Stimulated activated CD4-positive, alpha-beta T cell treated with anti-CD3 and anti-CD28 coated beads, Interleukin-1b, Interleukin-23, amount 100 ng/mL, for 1 hour (primary cell): ENCODE measurements at places on chromosomes 1 and 21.

GRCh38 chr1:109229531-109230127, 15.9 kb downstream of the SARS1 start:
- DNase-seq = no peak

DNA sequence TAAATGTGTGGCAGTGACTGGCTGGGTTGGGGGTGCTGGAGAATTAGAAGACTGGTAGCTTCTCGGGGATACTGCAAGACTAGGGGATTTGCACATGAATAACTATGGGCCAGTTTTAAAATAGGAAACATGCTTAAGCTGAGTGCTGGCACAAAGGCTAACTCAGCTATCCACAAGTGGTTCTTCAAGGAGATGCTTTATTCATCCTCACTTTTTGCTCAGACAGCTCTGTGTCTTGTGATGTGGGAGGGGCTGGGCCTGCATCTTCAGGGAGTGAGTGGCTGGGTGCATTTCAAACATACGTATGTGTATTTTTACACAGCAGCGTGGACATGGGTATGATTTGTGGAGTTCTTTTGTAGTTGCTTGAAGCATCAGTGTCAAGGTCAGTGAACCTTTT, 2.3 kb downstream of the COQ8A start:
- no peak for DNase-seq

DNA sequence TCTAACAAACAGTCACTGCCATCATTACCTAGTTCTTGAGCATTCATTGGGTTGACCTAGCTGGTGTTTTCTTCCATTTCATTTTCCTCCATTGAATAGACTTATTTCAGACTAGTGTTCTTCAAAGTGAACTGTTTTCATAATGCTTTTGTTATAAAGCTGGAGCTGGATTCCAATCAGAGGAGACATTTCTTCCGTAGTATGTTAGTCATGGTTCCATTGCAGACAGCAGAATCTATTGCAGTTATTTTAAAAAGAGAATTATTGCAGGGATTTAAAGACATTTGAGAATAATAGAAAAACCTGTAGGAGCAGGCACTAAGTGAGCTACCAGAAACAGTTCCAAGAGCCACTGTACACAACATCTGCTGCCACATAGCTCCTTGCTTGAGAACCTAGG, 50.0 kb downstream of the HHAT start:
- no peak for DNase-seq

DNA sequence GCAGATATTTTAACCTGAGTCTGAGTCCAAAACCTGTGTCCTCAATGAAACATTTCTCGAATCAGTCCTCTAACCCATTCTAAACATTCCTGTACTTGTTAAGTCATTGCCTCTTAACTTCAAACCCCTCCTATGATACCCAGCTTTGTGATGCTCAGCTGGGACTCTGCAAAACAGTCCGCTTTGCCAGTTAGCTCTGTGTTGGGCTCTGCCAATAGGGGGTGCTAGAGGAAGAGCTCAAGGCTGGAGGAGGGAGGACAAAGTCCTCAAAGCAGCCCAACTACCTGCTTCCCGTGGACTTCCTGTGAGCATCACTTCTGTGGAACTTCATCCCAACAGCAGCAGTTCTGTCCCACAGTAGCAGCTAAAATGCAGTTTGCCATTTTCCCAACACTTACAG, 38.1 kb upstream of the SYT14 start:
- no peak for DNase-seq

GRCh38 chr1:109626682-109627408, 7.2 kb downstream of the AMPD2 start:
- DNase-seq = no peak

- DNase-seq = no peak
Observed at GRCh38 chr1:53639251-53639763, 99.7 kb downstream of the GLIS1 start.

DNA sequence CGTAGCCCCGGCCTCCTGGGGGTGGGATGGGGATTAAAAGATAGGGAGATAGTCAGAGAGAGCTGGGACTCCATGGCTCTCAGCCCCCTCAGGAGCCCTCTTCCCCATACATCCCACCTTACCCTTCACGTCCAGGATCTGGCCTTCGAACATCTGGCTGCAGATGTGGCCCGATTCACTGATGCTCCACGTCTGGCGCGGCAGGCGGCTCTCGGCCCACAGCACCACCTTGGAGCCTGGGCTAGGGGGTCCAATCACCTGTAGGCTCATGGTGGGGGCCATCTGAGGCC, 4.2 kb downstream of the CD52 start:
- no peak for DNase-seq

- no peak for DNase-seq
Observed at GRCh38 chr1:36400514-36400824, 2.8 kb upstream of the LSM10 start.

DNA sequence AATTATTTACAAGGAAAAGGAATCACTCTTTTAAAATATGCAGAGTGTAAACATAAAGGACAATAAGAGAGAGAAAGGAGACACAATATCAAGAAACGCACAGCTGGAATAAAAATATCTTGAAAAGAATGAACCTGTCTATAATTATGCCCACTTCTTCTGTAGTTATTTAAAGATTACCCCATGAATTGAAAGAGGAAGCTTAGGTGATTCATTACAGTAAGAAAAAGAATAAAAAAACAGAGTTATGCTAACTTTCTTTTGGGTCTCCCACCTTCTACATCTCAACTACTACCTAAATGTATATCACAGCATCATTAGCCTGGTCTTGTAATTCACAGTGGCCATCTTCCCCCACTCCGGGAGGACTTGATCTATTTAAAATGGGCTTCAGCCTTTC, 182.1 kb downstream of the MRPL39 start:
- DNase-seq = no peak

DNA sequence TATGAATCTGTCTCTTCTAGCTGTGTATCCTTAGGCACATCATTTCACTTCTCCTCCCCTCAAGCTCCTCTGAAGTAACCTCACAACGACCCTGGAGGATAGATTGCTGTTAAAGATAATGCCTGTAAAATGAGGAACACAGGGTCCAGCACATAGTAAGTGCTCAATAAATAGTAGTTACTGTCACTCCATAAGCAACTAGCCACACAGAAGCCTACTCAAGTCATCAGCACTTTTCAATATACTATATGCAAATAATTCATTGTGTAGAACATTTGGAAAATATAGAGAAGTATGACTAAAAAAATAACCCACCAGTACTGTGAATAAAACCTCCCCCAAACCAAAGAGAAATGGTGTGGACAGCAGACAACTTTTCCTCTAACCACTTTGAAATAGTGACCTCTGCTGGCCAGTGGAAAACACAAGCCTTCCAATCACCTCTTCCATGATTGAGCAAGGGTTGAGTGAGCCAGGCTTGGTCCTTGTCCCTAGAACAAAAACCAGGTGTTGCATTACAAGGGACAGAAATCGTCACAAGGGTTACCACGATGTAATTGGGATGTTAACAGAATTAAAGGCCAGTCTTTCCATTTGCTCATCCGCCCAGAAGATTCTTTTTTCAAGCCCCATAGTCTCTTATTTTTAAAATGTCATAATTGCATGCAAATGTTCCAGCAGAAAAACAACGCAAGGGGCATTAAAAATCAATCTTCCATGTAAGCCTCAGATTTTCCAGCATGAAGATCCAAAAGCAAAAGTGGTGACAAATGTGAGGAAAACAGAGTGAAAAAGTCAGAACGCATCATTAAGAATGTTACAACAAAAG, 15.7 kb upstream of the GLIS1 start:
- DNase-seq = no peak

- no peak for DNase-seq
Observed at GRCh38 chr1:240046000-240046399, 45.7 kb upstream of the FMN2 start.

- no peak for DNase-seq
Observed at GRCh38 chr1:248837045-248837780, 811 bp upstream of the ZNF672 start.

GRCh38 chr1:244599937-244600350, 53.0 kb upstream of the DESI2 start:
- no peak for DNase-seq

DNA sequence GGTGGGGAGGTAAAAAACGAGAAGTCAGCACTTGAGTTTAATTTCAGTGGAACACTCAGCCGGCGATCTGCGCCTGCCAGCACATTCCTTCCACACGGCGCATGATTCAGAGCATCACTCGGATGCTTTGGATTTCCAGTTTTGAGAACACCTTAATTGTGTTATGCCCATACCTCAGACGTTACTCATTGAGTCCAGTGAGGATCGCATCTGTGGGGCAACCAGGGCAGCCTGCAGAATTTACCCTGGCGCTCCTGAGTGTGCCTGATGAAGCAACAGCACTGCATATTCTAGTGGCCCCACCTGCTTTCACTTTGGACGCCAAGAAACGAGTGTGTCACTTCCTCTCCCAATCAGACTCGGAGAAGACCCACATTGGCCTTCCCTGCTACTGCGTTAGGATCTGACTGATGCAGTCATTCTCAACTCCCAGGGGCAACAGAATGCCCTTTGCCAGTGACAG, 19.9 kb downstream of the FAM89A start:
- DNase-seq = no peak

DNA sequence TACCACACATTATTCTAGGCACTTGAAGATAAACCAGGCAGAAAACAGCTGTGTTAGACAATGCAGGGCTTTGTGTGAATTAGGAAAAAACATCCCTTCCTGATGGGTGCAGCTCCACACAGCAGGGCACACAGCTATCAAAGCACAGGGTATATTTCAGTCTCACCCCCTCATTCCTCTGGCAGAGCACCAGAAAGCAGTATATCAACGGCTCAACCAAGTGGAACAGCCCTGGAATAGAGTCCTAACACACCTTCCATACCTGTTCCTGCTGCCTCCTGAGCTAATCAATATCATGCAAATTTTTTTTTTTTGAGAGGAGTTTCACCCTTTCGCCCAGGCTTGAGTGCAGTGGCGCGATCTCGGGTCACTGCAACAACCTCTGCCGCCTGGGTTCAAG, 32.1 kb downstream of the LYST start:
- DNase-seq = no peak

DNA sequence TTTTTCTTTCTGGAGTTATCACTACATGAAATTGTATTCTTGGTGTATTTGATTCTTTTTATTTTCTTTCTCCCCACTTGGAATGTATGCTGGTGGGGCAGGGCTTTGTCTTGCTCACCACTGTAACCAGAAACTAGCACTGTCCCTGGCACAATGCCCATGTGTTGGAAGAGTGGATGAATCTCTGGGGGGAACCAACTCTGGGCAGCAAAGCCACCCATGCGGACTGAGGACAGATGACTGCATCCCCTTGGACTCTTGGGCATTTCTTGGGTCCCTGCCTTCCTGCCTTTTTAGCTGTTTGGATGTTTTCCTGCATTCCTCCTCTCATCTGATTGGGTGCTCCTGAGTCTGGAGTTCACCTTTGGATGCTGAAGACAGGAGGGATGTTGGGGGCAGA, 6.1 kb downstream of the CYP4B1 start:
- no peak for DNase-seq

- no peak for DNase-seq
Observed at GRCh38 chr1:29392486-29393450, 156.4 kb downstream of the PTPRU start.

DNA sequence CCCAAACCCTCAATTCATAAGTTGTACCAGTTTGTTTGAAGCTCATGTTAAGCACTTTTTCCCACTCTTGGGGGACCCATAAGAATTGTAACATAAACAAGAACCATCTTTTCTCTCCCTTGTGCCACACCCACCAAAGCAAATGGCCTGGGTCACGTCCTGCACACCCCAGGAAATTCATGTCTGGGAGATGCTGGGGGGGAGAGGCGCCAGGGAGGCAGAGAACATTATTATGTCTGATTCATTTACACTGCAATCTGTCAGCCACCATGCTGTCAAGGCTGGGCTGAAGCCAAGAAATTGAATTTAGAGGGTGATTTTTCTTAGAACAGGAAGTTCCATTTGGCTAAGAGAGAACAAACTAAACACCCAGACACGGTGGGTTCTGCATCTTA, 37.2 kb upstream of the IPO9 start:
- DNase-seq = no peak

DNA sequence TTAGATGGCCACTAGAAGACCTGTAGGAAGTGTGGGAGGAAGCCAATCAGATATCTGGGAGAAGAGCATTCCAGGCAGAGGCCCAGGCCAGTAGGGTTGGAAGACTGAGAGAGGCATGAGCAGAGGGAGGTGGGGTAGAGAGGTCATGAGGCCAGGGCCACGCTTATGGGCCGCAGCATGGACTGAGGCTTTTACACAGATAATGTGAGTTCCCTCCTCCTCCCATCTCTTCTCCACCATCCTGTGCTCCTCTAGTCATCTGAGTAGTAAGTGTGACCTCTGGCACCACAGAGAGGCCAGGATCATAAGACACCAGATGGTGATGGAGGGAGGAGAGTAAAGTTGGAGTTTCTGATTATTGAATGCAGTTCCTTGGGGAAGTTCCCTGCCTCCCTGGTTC, 17.1 kb downstream of the TTC22 start:
- DNase-seq = no peak

- DNase-seq = no peak
Observed at GRCh38 chr1:224065455-224065854, 48.5 kb upstream of the FBXO28 start.

GRCh38 chr1:194045416-194045815, 859.0 kb upstream of the B3GALT2 start:
- no peak for DNase-seq

GRCh38 chr1:225860876-225861441, 21.2 kb downstream of the TMEM63A start:
- DNase-seq = no peak

DNA sequence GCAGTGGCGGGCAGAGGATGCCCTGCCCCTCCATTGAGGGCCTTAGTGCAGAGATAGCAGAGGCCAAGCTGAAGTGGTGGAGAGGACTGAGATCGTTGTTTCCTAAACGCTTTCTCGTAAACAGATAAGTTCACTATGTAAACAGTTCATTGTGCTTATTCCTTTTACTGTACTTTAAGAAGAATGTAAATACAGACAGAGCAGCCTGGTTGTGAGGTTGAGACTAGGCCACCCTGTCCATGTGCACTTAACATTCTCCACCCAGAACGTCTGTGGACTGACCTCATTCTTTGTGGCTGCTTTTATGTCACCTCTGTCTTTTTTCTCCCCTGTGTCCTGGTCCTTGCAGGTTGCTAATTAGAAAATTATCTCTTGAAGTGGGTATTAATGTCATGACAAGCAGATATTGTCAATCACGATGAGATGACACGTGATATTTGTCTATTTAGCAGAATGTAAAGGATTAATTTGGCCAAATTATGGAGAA, 8.5 kb downstream of the CENPS start:
- DNase-seq = no peak

- DNase-seq = no peak
Observed at GRCh38 chr1:205172729-205173366, 38.7 kb downstream of the DSTYK start.
